ENCODE measurements at places on chromosomes 3 and 15.

DNA sequence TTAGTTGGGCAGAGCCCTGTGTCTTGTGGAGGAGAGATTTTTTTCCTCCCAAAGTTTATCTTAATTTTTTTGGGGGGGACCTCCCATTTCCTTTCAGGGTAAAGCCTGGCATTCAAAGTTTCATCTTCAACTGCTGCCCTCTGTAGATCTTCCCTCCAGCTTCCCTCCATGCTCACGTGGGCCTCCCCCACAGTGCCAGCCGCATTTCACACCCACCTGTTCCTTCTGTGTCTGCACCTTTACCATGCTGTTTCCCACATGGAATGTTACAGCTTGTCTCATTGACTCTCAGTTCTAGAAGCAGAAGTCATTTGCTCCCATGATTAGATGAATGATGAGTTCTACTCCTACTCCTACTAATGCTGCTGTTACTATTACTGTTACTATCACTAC lies 6.5 kb downstream of the CELF6 start:
- no peak for DNase-seq

- DNase-seq = peak; percentile 79
These were observed 27.0 kb downstream of the HMCES start for GRCh38 chr3:129305592-129306091.

- DNase-seq = no peak
These were observed 291.2 kb upstream of the KCNMB2 start for GRCh38 chr3:178244733-178245709.

DNA sequence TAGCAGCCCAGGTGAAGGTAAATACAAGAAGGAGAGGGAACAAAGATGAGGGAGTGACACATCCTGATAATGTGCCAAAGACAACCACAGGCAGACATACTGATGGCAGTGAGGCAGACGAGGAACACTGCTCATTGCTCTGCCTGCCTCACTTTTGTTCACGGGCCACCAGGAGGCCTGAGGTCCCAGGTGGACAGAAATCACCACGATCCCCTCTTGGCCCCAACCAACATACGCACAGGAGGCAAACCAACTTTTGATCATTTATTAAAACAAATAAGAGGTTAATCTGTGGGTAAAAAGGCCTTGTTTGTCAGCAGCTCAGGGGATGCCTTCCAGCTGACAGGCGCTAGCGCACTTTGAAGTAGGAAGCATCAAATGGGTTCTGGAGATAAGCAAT lies 4.2 kb downstream of the ALG1L2 start:
- DNase-seq = no peak

DNA sequence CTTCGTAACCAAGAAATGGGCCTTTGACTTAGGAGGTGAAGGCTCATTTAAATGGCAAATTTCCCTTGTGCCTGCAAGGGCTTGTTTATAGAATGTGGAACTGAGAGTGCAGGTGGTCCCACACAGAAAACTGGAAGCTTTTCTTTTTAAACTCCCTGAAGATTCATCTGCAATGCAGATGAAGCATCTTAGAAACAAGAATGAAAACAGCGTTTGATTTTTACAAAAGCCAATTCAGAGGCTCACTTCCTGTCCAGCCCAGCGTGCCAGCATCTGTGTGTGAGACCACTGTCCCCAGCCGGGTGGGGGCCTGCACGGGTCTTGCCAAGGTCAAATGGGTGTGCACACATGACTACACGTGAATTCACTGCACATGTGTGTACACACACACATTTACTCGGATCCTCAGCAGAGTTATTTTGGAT lies 94.7 kb downstream of the LINGO1 start:
- peak; percentile 64 for DNase-seq

- peak; percentile 3 for DNase-seq
These were observed 519 bp downstream of the ASB7 start for GRCh38 chr15:100602823-100603393.

DNA sequence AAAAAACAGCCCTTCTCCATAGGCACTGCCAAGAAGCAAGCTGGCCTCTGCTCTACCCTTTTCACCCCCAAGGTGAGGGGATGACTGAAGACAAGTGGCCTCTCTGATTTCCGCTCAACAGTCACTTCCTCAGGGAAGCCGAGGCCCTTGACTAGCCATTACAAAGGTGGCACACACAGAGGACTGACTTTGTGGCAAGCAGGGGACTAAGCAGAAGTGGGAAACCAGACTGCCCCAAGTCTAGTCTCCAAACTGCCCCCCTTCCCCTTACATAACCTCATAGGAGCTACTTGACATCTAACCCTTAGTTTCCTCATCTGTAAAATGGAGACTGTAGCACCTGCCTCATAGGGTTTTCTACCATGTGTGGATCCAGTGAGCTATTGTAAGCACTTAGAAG lies 118.9 kb downstream of the FOXP1 start:
- DNase-seq = no peak

GRCh38 chr3:159813822-159814531 lies 174.7 kb upstream of the IL12A start:
- DNase-seq = no peak

DNA sequence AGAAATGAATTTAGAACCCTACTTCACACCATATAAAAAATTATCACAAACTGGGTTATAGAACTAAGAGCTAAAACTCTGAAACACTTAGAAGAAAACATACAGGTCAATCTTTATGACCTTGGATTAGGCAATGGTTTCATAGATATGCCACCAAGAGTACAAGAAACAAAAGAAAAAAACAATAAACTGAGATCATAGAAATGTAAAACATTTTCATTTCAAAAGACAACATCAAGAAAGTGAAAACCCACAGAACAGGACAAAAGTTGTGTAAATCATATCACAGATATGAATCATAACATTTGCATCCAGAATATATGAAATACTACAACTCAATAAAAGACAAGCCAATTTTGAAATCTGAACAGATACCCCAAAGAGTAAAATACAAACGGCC lies 72.4 kb downstream of the TBL1XR1 start:
- no peak for DNase-seq

- DNase-seq = no peak
These were observed 24.7 kb downstream of the CPN2 start for GRCh38 chr3:194326192-194326967.

DNA sequence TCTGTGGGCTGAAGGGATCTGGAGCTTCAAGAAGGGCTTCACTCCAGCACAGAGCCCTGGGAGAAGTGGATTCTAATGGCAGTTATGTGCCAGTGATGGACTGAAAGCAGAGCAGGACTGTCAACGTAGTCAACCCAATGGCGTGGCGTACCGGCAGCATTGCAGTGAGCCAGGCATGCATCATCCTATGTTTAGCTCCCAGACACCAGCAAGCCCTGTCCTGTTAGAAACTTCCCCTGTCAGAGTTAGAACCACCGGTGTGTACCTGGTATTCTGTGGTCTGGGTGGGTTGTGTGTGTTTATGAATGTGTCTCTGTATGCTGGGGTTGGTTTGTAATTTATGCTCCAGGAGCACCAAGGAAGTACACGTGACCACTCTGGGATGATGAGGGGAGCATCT lies 86.3 kb downstream of the CLSTN2 start:
- DNase-seq = no peak

DNA sequence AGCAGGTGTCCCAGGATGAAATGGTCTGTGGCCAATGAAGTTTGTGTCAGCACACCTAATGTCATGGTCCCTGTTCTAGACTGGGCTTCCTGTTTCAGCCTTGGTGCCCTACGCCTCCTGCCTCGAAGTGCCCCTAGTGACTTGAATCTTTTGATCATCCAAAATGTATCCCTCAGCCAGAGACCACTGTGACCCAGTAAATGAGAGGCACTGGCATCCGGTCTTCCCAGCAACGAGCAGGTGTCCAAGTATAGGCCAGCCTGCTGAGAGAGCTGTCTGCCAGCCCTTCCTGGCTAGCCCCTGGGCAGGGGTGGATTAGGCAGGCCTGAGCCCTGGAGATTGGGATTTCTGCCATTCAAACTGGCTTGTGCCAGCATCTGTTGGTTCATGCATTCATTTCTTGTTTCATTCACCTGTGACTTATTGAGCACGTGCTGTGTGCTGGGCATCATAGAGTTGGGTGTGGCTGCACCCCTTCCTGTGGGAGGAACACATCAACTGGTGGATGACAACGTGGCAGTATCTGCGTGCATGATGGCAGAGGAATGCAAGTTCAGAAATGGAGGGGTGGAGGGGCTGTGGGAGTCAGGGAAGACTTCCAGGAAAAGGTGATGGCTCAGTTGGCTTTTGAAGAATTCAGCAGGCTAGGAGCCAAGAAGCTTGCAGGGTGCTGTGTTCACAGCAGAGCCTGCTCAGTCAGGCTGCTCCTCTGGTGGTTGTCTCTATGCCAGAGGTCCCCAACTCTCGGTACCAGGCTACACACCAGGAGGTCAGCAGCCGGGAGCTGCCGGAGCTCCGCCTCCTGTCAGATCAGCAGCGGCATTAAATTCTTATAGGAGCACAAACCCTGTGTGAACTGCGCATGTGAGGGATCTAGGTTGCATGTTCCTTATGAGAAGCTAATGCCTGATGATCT lies 21.6 kb downstream of the ESYT3 start:
- no peak for DNase-seq

DNA sequence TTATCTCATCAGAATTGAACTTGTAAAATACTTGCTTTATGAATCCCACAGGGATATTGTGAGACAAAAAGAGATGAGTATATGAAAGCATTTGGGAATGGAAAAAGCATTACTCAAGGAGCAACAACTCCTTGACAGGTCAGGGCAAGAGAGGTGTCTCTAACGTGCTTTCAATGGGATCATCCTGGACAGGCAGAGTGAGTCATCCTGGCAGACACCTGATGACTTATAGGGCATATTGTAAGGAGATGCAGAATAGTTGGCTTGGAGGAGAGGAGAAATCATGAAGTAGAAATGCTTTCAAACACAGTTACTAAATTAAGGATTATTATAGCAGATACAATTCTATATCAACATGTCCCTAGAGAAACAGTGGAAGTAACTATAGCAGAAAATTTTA lies 71.9 kb upstream of the THSD4 start:
- no peak for DNase-seq

DNA sequence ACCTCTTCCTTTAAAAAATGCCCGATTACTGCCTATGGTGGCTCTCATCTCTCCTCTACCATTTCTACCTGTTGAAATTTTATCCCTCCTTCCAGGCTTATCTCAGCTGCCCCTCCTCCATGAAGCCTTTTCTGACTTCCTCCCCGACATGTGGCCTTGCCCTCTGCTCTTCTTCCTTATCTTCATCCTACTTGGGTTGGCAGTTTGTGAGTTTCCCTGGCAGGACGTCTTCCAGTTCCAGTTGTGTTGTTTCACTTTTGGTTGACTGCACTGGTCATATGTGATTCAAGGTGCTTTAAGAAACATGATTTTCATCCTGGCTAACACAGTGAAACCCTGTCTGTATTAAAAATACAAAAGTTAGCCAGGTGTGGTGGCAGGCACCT lies 4.4 kb downstream of the DLL4 start:
- DNase-seq = no peak

DNA sequence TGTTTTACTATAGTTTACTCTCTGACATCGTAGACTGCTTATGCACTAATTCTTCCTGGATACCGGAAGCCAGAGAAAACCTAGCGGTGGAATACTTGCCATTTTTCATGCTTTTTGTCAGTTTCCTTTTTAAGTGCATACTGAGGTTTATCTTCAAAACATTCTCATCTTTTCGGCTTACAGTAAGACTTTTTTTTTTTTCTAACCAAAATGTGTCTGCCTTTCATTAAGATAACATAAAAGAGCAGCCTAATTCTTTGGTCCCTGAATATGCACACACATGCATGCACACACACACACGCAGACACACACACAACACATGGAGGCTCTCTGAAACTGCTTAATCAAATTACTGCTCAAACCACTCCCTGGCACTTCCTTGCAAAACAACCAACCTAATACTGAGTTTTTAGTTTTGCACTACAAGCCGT lies 1.3 kb downstream of the ZNF445 start:
- no peak for DNase-seq

DNA sequence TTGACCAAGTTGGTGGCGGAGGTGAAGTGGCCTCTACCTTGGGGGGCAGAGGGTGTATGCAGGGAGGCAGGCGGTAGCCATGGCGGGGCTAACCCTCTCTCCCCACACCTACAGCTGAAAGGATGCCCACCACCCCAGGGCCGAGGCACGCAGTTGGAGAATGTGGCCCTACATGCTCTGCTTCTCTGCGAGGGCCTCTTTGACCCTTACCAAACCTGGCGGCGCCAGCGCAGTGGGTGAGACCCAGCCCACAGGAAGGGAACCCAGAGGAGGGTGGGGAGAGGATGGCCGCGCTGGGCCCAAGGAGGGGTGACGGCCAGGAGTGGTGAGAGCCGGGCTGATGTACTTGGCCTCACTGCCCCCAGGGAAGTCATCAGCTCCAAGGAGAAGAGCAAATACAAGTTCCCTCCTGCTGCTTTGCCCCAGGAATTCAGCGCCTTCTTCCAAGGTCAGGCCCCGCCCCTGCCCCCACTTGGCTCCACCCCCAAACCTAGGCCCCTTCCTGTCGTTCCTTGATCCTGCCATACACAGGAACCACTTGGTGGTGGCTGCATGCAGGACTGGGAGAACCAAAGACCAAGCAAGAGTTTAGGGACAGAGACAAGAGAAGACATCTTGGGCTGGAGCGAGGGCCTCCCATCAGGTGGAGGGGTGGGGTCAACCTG lies 9.8 kb downstream of the NBEAL2 start:
- no peak for DNase-seq

GRCh38 chr3:184381261-184382224 lies 1.7 kb downstream of the CHRD start:
- DNase-seq = no peak

DNA sequence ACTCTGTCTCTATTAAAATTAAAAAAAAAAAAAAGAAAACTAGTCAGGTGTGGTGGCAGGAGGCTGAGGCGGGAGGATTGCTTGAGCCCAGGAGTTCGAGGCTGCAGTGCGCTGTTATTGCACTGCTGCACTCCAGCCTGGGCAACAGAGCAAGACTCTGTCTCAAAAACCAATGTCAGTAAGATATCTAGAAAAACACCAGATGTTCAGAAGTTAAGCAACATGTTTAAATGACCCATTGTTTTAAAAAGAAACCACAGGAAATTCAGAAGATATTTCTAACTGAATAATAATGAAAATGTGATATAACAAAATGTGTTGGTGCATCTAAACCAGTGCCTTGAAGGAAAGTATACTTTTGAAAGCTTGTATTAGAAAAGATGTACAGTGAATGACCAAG lies 203.4 kb upstream of the CGNL1 start:
- DNase-seq = no peak

DNA sequence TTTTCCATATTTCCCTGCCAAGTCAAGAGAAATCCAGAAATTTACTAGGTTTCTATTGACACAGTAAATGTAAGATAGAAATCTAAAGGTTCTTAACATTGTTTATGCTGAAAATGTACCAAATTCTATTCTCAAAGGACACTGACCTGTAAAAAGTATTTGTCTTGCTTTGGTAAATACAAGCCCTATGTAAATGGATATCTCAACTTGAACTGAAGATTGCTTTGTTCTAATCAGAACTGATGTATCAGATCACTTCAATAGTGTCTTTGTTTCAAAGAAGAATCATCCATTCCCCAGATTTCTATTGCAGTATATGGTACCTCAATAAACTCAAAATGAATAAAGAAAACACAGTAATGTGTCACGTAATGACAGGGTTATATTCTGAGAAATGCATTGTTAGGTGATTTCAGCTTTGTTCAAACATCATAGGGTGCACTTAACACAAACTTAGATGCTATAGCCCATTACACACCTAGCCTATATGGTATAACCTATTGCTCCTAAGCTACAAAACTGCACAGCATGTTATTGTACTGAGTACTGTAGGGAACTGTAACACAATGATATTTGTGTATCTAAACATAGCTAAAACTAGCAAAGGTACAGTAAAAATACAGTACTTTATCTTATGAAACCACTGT lies 143.5 kb upstream of the NECTIN3 start:
- DNase-seq = peak; percentile 8

GRCh38 chr3:181326637-181327223 lies 337.2 kb upstream of the DNAJC19 start:
- peak; percentile 75 for DNase-seq
